ENCODE measurements at places on chromosomes 5 and 9.

DNA sequence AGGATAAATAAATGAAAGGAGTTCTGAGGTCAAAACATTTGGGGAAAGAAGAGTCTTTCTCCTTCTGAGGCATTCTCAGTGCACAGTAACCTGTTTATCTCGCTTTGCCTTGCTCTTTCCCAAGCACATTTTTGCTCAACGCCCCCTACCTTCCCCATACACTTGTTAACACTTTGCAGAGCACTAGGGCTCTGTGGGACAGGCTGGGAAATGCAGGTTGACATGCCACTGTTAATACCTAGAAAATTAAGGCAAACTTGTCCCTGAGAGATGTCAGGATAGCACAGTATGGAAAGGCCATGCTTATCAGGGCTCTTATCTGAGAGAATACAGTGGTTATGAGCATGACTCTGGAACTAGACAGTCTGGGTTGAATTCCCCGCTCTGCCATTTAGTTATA lies 152.0 kb downstream of the DOCK8 start:
- no peak for DNase-seq

DNA sequence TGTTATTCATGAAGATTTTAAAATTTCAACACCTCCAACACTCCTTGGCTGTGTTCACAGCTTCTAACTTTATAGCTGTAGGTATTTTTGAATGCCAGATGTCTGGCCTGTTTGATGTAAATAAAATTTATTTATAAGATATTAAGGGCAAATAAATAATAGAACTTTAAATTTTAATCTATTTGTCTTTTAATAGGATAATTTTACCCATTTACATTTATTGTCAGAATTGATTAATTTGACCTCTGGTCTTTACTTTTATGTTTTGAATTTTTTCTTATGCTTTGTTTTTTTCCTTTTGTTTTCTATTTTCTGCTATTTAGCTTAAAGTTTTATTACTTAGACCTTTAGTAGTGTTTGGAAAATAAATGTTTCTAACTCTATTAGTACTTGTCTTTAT lies 94.6 kb downstream of the UGCG start:
- no peak for DNase-seq

DNA sequence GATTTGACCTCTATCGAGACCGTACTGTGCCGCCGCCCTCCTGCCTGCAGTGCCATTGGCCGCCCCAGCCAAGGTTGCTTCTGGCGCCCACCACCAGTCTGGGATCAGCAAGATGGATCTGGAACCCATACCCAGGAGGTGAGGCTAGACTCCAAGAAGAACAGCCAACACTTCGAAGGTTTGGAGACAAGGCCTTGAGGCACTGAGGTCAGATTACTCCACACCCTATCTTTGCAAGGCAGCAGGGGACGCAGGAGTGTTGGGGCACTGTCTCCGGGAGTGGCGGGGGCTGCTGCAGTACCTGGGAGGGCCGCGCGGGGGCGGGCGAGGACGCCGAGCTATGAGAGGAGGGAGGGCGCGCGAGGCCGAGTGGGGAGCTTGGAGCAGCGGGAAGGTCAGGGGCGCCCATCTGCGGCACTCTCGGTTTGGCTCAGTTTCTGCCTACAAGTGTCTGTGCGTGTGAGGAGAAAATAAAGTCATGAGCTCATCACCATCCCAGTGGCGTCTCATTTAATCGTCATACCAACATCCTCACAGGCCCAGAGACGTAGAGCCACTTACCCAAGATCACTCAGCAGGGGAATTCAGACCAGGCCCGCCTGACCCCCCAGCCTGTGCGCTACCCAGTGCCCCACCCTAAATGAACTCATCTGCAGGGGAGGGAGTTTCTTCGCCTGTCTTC lies 20.5 kb upstream of the PSD2 start:
- peak; percentile 45 for DNase-seq

- no peak for DNase-seq
These were observed 41.9 kb upstream of the ACTBL2 start for GRCh38 chr5:57524348-57525060.

GRCh38 chr9:120558454-120558853 lies 21.5 kb downstream of the CDK5RAP2 start:
- DNase-seq = no peak

DNA sequence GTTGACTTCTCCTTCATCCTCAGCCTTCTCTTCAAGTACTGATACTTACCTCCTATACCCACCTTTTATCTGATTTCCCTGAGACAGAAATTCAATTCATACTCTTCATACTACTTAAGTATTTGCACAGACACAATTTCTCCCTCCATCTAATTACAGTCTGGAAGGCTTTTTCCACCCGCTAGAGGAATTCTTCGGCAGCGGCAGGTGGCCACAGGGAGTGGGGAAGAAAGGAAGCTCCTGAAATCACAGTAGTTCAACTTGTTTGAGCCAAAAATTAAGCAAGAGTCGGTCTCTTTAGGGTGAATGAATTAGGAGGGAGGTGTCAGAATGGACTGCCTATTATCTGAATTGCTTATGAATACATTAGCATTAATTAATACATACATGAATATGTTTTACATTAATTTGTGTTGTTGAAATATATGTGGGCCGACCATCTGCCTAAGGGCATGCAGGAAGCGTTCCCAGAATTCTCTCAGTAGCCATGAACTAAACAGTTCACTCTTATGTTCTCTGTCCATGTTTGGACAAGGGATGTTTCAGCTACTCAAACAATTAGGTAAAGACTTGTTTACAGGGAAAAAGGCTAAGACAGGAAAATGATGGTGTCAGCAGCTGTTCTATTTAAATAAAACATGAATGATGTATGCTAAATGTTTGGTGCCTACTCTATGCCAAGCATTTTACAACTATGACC lies 101.4 kb upstream of the SMARCA2 start:
- DNase-seq = no peak

DNA sequence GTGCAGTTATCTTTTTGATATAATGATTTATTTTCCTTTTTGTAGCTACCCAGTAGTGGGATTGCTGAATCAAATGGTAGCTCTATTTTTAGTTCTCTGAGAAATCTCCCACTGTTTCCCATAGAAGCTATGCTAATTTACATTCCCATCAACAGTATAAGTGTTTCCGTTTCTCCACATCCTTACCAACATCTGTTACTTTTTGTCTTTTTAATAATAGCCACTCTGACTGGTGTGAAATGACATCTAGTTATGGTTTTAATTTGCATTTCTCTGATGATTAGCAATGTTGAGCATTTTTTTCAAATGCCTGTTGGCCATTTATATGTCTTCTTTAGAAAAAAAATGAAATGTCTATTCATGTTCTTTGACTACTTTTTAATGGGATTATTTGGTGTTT lies 94.7 kb downstream of the SERINC5 start:
- no peak for DNase-seq

- DNase-seq = no peak
These were observed 202.0 kb upstream of the HAPLN1 start for GRCh38 chr5:83922699-83923098.

DNA sequence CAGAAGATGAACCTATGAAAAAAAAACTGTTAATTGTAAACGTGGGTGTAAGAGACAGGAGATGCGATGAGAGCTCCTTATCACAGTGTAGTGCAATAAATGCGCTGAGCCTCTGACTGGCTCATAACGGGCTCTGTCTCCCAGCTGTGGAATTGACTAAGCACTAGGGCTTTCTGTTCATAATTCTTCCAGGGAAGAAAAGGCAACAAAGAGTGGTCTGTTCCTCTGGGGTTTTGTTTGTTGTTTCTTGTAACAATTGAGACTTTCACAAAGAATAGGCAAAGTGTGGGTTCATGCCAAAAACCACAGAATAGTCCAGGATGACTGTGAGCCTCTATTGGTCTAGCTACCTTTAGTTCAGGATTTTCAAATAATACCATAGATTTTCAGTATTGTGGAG lies 39.4 kb downstream of the UBE2QL1 start:
- no peak for DNase-seq

GRCh38 chr9:6672118-6672517 lies 26.6 kb upstream of the GLDC start:
- no peak for DNase-seq

GRCh38 chr5:40587376-40587775 lies 92.3 kb upstream of the PTGER4 start:
- DNase-seq = no peak

GRCh38 chr9:110103257-110103656 lies 104.7 kb downstream of the C9orf152 start:
- no peak for DNase-seq

- no peak for DNase-seq
These were observed 22.3 kb upstream of the NPM1 start for GRCh38 chr5:171365351-171365750.

DNA sequence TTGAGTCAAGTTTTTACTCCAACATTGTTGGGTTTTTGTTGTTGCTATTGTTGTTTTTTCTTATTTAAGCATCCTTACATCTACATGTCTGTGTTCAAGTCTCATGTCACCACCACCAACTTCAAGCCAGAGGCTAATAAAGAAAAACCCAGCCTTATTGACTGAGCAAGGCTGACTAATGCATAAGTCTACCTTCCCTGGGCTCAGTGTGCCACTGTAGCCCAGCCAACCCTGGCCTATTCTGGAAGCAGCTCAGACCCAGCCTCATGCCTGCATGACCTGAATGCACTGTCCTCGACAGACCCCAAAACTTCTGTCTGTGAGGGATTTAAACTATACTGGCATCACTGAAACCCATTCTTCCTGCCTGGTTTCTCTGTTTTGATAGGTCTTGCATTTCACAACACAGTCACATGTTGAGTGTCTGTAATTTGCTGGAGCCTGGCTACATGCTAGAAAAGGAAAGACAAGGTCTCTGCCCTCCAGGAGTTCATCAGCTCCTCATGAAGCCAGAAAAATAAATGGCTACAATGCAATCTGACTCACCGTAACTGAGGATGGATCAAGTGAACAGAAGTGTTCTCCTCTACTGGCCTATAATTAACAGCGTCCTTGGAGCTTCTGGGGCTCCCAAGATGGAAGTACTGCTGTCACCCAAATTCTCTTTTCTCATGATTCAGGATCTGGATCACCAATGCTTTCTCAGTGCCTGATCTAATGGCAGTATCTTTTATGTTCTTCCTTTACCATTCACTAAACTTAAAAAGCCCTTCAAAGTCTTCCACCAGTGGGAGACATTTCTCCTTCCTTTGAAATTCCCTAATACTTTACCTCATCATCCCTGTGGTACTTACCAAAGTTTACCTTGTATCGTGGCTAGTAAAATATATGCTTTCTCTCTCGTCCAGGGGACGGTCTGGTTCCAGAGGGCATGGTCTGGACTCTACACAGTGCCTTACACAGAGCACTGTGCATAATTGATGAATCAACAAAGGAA lies 103.9 kb upstream of the IFNE start:
- DNase-seq = no peak

GRCh38 chr5:81534441-81534840 lies 140.5 kb upstream of the ACOT12 start:
- no peak for DNase-seq

DNA sequence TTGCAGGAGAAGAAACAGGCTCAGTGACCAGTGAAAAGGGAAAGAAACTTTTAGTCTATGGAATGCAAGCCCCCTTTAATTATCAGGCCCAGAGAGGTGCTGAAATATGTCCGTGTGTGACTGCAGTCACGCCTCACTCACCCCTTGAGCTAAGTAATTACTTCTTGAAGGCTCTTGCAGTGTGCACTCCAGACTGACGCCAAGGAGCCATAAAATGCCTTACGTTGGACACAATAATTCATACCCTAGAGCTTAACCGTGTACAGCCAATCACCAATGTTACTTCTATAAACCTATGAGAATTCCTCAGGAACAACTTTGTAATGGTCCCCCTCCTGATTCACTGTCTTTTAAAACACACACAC lies 242.2 kb downstream of the SYK start:
- no peak for DNase-seq

DNA sequence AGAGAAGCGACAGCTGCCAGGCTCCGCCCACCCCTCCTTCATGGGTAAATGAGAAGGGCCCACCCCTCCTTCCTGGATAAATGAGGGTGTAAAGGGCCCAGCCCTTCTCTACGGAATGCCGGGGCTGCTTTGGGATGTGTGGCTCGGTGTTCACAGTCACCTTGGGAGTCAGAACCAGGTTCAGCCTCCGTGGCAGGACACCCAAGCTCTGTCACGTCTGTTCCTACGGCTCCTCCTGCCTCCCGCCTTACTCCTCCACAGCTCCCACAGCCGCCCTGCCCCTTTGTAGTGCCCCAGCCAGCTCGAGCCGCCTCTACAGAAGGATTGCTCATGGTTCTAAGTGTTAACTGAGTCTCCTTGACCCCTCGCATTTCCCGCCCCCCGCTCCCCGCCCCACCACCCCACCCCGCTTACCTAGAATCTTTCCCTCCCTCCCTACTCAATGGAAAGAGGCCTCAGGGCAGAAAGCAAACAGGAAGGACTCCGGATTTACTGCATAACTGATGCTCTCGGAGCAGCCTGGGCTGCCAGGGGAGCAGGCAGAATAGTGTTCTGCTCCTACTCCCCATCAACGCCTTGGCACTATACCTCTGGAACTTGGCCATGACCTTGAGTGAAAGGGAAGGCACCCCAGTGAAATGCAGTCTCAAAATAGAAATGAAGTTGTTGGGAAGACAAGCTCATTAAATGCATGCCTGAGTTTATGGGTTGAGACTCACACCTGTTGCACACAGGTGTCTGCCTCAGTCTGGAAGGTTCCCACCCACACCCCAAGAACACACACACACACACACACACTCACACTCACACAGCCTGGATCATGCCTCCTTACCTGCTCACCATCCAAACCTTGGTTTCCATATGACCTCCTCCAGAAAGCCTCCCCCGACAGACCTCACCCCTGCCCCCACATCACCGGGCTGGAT lies 59.6 kb downstream of the NEURL1B start:
- DNase-seq = no peak

Data from T-helper 22 cell (primary cell).